ENCODE measurements at places on chromosomes 1 and 21.
A peak's percentile ranks its signal among the peaks of the same experiment; 100 is the strongest.

DNA sequence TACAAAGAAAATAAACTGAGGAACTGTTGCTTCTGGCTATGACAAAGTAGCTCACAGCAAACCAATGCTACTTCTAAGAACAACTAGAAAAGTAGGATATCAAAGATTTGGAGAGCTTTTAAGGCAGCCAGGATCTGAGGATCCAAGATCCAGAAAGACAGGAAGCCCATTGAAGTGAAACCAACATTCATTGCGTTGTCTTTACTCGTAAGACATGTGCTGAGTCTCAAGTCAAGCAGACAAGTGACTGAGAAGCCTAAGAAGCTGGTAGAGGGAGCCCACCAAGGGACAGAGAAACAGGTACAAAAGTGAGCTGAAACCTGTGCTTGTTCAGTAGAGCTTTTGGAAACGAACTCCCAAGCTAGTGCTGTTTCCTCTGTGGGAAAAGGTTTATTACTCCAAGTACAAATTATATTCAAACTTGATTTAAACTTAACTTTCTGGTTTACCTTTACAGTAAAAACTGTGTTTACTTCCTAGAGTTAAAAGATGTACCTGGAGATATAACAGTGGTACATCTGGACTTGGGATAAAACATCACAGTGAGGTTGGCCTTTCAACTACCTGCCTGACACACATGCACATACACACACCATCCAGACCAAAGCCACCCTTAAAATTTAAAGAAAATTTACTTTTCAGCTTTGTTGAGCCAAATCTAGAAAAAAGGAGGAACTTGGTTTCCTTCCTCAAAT, 41.2 kb downstream of the NME7 start:
- DNase-seq = no peak
- H3K4me1 ChIP-seq = peaks cover 10% of the 10 kb centered on the region
- no peaks in the 10 kb centered on the region for H3K27me3 ChIP-seq
- peaks cover 7% of the 10 kb centered on the region for H3K36me3 ChIP-seq
- no peak overlapping the region for H3K27ac ChIP-seq

DNA sequence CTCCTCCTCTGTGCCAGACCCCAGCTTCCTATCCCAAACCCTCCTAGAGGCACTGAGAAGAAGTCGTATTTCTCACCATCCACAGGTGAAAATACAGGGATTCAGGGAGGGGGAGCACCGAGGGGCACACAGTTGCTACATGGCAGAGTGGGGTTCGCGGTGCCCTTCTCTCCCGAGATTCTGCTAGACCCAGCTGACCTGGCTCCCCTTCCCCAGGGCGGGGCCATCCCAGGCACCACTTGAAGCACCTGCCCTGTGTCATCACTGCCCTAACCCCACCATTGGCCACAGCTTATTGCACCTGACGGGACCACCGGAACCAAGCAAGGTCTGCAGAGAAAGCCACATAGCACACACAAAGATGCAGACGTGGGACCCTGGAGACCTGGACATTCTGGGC, 30.5 kb downstream of the SDC3 start:
- DNase-seq = no peak
- H3K36me3 ChIP-seq = no peaks in the 10 kb centered on the region
- H3K4me3 ChIP-seq = no peak overlapping the region
- no peak overlapping the region for H3K27ac ChIP-seq

GRCh38 chr1:199151634-199152425, 513.0 kb downstream of the PTPRC start:
- DNase-seq = no peak
- H3K4me1 ChIP-seq = no peaks in the 10 kb centered on the region
- peaks cover 8% of the 10 kb centered on the region for H3K27me3 ChIP-seq
- H3K4me3 ChIP-seq = no peak overlapping the region
- no peaks in the 10 kb centered on the region for H3K36me3 ChIP-seq

- H3K4me1 ChIP-seq = no peaks in the 10 kb centered on the region
- H3K27ac ChIP-seq = no peak overlapping the region
- no peak for DNase-seq
- no peak overlapping the region for H3K4me3 ChIP-seq
- H3K27me3 ChIP-seq = no peaks in the 10 kb centered on the region
- H3K36me3 ChIP-seq = no peaks in the 10 kb centered on the region
Observed at GRCh38 chr1:17566892-17567291, 27.4 kb downstream of the ARHGEF10L start.

GRCh38 chr1:36963006-36963405, 71.3 kb downstream of the GRIK3 start:
- H3K27me3 ChIP-seq = no peaks in the 10 kb centered on the region
- H3K36me3 ChIP-seq = no peaks in the 10 kb centered on the region
- no peak for DNase-seq
- H3K27ac ChIP-seq = no peak overlapping the region
- no peak overlapping the region for H3K4me3 ChIP-seq
- no peaks in the 10 kb centered on the region for H3K4me1 ChIP-seq

DNA sequence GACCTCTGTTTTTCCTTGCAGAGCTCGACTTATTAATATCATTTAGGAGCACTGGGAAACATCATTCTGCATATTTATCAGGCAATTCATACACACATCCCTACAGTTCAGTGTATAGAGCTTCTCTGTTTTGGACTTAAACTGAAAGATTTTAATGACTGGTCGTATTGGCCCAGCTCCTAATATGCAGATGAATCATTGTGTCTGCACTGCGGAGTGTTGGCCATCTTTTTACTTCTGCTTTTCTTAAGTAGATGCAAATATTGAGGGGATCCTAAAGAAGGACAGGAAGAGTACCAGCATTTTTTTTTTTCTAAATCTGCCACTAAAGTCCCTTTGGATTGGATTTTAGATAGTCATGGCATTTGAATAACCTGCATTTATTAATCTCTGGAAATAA, 154.8 kb downstream of the BACH1 start:
- no peak overlapping the region for H3K27ac ChIP-seq
- no peak overlapping the region for H3K4me3 ChIP-seq
- H3K27me3 ChIP-seq = no peaks in the 10 kb centered on the region

DNA sequence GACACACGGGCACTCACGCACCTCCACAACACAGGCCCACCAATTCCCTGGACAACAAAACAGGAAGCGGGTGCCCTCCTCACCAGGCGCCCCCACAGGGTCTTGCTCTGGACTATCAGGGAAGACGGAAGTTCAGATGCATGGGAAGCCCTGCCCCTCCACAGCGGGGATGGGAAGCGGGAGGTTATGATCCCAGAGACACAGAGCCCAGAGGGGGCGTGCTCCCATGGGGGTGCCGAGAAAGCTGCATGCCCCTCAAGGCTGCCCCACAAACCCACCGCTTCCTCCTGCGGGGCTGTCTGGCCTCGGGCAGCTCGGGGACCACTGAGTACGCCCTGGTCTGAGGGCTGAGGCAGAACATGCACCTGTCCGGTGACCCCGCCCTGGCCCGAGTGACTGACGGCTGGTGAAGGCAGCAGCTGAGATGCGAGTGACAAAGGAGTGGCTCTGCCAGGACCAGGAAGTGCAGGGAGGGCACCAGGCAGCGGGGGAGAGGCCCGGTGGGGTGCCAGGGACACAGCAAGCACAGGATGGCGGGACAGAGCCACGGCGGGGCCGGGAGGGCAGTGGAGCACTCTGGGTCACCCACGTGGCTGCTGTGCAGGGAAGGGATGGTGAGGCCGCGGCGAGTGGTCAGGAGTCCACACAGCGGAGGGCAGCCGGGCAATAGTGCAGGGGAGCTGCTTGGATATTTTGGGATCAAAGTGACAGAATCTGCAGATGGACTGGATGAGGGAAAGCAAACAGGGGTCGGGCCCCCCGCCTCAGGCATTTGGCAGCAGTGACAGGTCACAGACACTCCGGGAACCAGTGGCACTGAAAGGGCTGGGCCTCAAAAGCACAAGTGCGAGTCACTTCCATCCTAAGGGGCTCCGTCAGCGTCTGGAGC, 18.6 kb downstream of the NADK start:
- no peaks in the 10 kb centered on the region for H3K4me1 ChIP-seq
- H3K4me3 ChIP-seq = no peak overlapping the region
- H3K36me3 ChIP-seq = peaks cover 23% of the 10 kb centered on the region

GRCh38 chr1:1550591-1551432, 10.4 kb upstream of the TMEM240 start:
- H3K27ac ChIP-seq = no peak overlapping the region
- no peaks in the 10 kb centered on the region for H3K36me3 ChIP-seq
- H3K4me3 ChIP-seq = no peak overlapping the region
- DNase-seq = no peak

GRCh38 chr1:85617633-85618100, 37.1 kb downstream of the CCN1 start:
- H3K27me3 ChIP-seq = no peaks in the 10 kb centered on the region
- peaks cover 4% of the 10 kb centered on the region for H3K4me1 ChIP-seq

DNA sequence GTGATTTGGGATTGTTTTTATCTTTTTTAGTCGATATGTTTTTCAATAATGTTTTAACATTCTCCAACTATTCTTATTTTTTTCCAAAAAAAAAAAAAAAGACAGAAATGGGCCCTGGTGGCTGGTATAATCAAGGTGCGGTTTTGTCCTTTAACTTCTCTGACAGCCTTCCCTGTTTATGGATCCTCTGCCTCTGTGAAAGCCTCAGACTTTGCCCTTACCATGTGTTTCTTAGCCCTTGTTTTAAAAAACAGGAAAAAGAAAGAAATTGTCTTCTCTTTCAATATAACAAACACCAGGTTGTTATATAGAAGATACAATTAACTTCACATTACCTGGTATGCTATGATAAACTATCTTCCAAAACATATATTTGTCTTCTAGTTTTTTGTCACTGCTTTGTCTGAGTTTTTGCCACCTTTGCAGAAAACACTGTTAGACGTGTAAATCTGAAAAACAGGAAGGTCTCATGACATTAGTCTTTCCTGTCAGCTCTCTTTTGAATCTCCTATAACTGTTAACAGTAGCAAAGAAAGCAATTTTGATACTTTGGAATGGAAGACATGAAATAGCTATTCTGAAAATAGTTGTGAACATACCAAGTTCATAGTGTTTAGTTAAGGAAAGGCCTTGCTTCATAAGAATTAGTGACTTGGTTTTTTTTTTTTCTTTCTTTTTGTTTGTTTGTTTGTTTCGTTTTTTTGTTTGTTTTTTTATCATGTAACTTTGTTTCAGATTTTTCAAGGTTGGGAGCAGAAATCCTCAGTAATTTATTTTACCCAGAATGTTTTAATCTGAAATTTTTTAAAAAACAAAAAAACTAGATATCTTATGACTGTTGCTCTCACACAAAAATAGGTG, 31.7 kb upstream of the CACYBP start:
- peak overlapping the region; percentile 96 for H3K27ac ChIP-seq
- peaks cover 28% of the 10 kb centered on the region for H3K36me3 ChIP-seq
- H3K4me3 ChIP-seq = peak overlapping the region; percentile 63
- no peaks in the 10 kb centered on the region for H3K27me3 ChIP-seq
- no peak for DNase-seq

GRCh38 chr21:35005560-35006224, 43.4 kb downstream of the RUNX1 start:
- H3K4me3 ChIP-seq = no peak overlapping the region
- no peaks in the 10 kb centered on the region for H3K27me3 ChIP-seq
- no peak for DNase-seq
- no peak overlapping the region for H3K27ac ChIP-seq

DNA sequence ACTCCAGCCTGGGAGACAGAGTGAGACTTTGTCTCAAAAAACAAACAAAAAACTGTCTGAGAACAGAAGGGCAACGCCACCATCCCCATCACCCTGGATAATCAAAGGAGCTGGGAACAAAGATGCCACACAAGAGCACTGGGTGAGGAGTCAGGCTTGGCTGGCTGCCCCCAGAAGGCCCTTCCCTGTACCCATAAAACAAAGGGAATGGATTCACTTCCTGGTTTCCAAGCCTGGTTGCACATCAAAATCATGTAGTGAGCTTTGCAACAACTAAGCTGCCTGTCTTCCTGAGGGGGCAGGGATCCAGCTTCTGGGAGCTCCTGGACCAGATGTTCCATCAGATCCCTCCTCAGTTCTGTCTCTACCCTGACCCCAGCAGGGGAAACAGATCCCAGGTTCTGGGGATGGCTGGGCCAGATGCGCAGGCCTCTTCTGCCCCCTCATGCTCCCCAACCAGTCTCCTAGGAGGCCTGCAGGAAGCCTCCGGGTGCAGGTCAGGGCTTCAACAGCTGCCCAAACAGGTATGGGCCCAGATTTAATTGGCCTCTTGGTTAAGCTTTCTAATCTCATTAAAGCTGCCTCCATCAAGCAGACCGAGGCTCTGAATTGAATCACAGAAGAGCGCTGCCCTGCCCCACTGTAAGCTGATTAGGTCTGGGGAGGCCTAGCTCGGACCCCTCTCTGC, 97.8 kb downstream of the MRPL37 start:
- H3K36me3 ChIP-seq = no peaks in the 10 kb centered on the region
- peak overlapping the region; percentile 56 for H3K27ac ChIP-seq
- H3K4me3 ChIP-seq = no peak overlapping the region
- H3K4me1 ChIP-seq = peaks cover 58% of the 10 kb centered on the region
- H3K27me3 ChIP-seq = no peaks in the 10 kb centered on the region
- DNase-seq = no peak

DNA sequence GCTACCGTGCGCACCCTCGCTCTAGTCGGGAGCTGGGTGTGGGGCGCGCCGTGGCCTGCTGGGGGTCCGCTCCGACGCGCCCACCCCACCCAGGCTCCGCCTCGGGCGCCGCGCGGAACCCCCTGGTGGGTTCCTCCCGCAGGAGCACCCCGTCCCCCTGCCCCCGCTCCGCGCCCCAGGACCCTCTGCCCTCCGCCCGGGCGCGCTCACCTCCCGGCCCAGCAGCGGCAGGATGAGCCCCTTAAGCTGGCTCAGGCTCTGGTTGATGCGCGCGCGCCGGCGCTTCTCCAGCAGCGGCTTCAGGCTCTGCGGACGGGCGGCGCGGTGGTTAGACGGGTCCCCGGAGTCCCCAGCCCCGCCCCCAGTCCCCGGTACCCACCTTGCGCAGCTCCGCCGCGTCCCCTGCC, 319 bp downstream of the HES2 start:
- DNase-seq = no peak
- H3K4me1 ChIP-seq = peaks cover 20% of the 10 kb centered on the region
- no peak overlapping the region for H3K27ac ChIP-seq
- peaks cover 74% of the 10 kb centered on the region for H3K27me3 ChIP-seq

DNA sequence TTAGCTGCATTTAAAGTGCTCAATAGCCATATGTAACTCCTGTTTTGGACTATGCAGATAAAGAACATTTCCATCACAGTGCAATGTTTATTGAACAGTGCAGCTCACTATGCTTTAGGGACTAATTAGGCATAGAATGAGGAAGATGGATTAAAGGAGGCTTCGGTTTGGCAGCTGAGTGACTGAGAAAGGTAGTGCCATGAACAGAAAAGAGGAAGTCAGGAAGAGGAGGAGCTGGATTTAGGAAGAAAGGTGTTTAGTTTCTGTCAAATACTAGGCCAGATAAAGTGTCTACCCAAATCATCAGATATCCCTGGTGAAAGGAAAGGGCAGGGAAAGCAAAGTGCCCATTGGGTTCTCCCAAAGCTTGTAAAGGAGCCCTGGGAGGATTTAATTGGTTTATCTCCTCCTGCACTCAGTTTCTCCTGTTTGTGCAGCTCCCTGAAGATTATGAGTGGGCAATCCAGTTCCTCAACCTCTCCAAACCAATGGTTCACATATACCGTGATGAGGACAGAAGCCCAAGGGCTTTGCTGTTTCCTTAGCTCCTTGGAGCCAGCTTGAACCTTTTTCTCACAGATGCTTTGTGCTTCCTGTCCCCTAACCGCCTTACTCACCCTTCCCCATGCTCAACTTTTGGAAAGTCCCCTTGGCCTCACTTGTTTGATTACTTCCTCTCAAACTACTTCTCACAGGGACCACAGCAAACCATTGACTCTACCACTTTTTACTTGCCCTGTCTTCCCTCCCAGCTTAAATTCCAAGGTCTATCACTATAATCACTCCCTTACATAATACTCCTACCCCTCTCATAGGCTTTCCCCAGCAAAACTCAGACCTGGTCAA, 3.5 kb upstream of the RAP1A start:
- H3K36me3 ChIP-seq = peaks cover 16% of the 10 kb centered on the region
- DNase-seq = peak; percentile 61
- H3K27me3 ChIP-seq = no peaks in the 10 kb centered on the region
- peak overlapping the region; percentile 90 for H3K27ac ChIP-seq
- peak overlapping the region; percentile 20 for H3K4me3 ChIP-seq
- H3K4me1 ChIP-seq = peaks cover 45% of the 10 kb centered on the region

Data from activated CD4-positive, alpha-beta T cell treated with anti-CD3 and anti-CD28 coated beads, Interleukin-2, amount 10 ng/mL, durations not matched to agents 7 days and 5 days (primary cell).